Liver (tissue), 10 donors: ENCODE measurements at places on chromosomes 1 and 21. TPM values are rescaled to one million over a fixed set of nuclear protein-coding genes. Genes with fewer than 3 reads are reported as not detected.

CTSE gene
- polyA plus RNA-seq: 0.08 TPM

SPEN gene
- polyA plus RNA-seq: 7.4 TPM

SPRR1A gene
- polyA plus RNA-seq: not detected

KPRP gene
- not detected for polyA plus RNA-seq

GRCh38 chr1:169110689-169111447 is 4.4 kb downstream of the ATP1B1 start:
- DNase-seq: no peak

DNA sequence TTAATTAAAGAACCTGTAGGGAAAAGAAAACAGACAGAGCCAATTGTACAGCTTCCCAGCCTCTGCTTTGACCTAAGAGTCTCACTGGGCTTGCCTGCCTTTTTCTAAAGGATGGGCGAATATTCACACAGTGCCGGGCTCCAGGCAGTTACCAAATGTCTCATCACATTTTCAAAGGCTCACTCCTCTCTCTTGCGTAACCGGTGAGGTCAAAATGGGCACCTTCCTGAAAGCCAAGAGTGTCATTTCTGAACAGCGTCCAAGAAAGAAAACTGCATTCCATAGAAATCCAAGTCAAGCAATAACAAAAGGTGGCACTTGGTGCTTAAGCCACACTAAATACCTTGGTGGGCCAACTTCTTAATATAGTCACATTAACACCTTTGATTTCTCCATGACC is 710 bp upstream of the PALMD start:
- DNase-seq: peak; percentile 43

GRCh38 chr1:95407131-95407885 is 173.3 kb downstream of the RWDD3 start:
- DNase-seq: no peak

GRCh38 chr21:46020581-46020980 is 39.0 kb downstream of the COL6A1 start:
- DNase-seq: peak; percentile 25

DNA sequence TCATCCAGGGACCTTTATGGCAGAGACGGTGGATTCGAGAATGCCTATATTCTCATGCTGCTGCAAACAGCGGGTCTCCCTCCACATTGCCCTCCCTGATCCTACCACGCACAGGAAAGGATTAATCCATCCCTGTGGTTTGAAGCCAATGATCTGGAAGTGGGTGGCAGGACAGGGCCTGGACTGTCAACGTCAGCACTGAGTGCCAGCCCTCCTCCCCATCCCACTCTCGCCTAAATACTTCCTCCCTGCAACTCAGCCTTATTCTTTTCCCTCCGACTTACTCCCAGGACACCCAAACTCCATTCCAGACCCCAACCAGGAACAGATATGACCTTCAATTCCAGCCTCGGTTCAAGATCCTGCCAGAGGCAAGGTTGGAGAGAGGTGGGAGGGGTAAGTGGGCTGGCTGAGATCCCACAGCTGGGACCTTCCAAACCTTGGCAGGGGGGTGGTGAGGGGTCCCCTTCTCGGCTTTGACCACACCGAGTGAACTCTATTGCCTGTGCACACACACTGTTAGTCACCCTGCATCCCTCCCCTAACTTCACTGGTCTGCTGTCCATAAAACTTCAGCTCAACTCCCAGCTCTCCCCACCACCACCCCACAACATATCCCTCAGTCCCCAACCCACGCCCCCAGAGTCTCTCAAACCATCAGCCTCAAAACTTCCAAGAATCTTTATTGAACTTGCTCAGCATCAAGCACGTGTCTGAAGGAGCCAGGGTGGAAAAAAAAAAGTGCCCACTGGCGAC is 2.4 kb upstream of the S100A5 start:
- DNase-seq: no peak

GRCh38 chr1:204154568-204155255 is 2.9 kb upstream of the ETNK2 start:
- DNase-seq: no peak

DNA sequence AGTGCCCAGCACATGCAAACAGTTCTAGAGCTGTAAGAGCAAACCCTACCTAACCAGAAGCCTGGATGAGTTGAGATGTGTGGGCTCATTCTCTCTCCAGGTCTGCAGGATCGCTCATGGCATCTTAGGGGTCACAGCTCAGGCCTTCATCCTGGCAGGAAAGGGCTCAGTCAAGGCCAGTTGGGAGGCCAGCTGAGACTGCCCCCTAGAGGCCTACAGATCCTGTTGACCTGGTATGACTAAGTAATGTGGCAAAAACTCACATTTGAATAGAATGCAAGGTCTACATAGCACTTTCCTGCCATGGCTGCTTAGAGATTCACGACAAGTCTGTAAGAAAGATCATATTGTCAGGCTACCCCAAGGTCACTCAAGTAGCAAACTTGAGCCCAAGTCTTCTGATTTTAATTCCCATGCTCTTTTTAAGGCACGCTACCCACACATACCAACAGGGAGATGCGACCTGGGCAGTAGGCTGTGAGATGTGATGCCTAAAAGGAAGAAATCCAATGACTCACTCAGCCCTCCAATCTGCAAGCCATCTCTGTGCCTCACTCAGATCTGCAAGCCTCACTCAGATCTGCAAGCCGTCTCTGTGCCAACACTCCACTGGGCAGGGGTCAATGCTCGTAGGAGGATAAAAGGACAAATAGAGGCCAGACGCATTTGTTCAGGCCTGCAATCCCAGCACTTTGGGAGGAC is 5.1 kb upstream of the CAPN8 start:
- DNase-seq: no peak
